ENCODE measurements at places on chromosomes 4 and X.
A peak's percentile ranks its signal among the peaks of the same experiment; 100 is the strongest.

- DNase-seq, result no peak
These were observed 131.0 kb upstream of the MAP3K15 start for GRCh38 chrX:19646282-19646681.

GRCh38 chr4:72471816-72472215, 97.2 kb downstream of the ADAMTS3 start:
- DNase-seq, result no peak

GRCh38 chr4:140523370-140523856, 555 bp upstream of the ELMOD2 start:
- no peak for DNase-seq

DNA sequence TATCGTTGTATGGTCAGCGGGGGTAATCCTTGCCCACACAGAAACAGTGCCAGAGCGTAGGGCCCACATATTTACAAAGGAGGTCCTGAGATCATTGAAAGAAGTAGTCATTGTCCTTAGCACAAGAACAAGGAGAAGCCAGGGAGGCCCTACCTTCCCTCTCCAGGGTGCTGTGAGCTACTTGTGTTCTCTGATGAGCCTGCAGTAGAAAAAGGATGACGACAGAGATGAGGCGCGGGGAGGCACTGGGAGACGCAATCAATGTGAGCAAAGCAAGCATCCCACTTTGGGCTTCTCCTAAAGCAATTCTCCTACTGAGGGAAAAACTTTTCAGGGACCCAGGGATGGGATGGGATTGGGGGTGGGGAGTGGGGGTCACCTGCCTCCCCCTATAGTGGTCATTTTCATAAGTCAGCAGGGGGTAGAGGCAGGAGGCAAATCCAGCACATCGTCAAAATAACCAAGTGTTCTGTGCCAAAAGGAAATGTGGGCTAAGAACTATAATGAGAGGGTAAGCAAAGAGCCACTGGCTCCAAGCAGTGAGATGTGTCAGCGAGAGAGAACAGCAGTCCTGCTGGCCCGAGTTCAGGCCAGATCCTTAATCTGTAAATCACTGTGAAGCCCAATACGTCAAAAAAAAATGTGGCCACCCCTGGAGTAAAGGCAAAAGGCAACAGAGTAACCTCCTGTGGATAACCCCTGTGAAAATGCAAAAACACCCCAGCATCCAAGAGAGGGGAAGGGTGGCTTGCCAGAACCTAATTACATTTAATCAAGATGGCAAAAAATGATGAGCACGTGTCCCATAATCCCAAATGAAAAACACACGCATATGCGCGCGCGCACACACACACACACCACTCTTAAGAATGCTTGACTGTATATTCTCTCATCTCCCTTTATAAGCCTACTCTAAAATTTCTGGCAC, 136.6 kb upstream of the HHIP start:
- DNase-seq, result no peak

DNA sequence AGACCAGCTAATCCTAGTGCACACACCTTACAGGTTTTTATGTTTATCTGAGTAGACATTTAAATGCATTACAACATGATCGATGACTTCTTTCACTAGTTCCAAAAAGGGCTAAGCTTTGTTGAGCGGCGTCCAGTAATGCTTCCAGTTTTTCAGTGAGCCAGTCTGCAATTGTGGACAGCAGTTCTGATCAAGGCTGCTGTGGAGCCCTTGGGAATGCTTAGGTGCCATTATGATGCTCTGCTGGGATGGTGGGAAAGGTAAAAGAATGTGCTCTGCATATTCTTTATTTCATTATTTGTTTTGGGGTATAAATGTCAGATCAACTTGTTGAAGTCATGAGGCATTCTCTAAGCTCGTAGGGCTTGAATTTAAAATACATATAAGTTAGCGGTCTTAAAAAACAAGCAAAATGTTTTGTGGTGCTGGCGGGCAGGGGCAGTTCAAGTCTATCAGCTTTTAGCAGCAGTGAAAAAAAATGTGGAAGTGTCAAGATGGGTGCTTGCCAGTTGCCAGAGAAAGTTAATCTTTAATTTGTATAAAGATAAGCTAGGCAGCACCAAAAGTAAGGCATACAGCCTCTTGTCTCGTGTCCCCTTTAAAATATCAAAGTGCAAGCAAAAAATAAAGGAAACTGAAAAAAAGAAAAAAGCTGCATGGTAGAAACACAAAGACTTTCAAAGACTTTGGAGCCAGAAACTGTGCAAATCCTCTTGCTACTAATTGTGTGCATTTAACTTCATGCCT, 5.8 kb downstream of the MID1IP1 start:
- no peak for DNase-seq

- no peak for DNase-seq
These were observed 2309.4 kb upstream of the AGA start for GRCh38 chr4:179751669-179752068.

DNA sequence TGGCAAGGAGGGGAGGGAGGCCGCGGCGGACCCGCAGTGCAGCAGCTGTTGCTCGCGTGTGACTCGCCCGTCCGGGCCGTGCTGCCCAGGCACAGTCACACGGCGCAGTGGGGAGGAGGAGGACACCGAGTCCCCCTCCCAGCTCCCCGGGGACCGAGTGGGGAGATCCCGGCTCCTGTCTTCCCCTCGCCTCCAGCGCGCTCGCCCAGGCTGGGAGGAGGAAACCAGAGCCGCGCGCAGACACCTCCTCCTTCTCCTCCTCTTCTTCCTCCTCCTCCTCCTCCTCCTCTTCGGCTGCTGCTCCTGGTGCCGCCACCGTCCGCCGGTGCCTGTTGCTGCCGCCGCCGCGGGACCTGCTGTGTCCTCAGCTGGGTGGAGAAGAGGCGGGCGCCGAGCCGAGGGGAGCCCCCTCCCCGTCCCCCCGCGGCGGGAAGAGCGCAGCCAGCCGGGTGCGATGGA, at the start of gene TBC1D1:
Gene TBC1D1, plus strand, starts transcription at position 284 of the 459 bp plus-strand sequence. CDS start 11,012 bp downstream, outside the sequence.
- DNase-seq, result peak; percentile 21

DNA sequence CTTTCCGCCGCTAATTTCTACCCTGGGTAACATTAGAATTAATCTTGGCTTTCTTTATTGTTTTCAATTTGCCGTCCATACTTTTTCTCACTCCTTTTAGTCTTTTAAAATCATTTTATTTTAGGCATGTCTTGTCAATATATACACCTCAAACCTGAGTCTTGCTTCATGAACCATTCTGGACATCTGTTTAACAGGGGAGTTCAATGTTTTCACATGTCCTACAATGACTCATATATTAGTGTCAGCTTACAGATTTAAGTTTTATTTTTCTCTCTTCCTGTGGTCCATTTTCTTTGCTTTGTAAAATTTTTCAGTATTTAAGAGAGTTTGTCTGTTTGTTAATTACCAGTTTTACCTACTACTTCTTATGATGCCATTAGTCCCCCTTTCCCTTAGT, 89.5 kb downstream of the LCORL start:
- no peak for DNase-seq

DNA sequence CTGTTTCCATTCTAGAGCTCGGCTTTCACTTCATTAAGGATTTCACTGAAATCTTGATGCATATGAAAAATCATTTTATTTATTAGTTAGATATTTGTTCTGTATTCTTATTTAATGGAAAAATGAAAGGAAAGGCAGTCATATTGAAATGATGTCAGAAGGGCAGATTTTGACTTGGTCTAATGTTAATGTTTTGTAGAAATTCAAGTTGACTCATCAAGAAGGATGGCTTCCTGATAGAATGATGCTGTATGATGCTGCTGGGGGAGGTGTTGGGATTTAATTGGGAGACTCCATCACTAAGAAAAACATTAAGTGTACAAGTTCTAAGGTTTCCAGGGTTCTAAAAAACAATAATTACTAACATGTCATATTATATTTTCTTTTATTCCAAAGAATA, 204.8 kb downstream of the PDGFC start:
- no peak for DNase-seq

GRCh38 chr4:132981611-132982010, 167.5 kb upstream of the PCDH10 start:
- DNase-seq, result no peak

GRCh38 chr4:71253545-71253944, 85.3 kb upstream of the SLC4A4 start:
- no peak for DNase-seq

All from bone marrow (tissue), 2 donors.